ENCODE measurements at places on chromosomes 6 and 20.

DNA sequence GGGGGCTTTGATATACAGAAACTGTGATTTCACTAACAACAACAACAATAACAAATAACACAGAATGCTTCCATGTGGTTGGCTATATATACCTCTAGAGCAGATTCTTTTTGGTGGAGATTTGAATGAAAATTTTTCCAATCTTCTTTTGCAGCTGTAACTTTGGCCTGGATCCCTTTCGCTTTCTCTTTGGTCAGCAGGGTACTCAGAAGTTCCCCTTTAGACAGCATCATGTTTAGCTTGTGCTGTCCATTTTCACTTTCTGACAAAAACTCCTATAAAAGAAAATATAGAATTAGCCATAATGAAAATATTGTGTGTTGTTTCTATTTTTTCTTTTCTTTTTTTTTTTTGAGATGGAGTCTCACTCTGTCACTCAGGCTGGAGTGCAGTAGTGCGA, 264.2 kb downstream of the SYNE1 start:
- DNase-seq, result no peak

GRCh38 chr6:144190080-144190479, 39.8 kb downstream of the STX11 start:
- no peak for DNase-seq

DNA sequence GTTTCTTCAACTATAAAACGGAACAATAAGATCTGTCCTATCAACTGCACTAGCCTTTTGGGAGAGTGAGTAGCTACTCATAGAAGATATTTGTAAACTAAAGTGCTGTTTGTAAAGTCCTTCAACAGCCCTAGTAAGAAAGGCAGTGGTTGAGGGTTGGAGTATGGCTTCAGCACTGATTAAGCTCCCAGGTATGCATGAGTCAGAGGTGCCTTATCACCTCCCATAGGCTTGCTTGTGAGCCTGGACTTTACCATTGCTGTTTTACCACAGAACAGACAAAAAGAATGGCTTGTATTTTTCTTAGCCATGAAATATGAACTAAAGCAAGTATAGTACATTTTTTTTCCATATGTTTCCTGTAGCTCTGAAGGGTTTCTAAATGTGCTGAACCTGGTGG, 44.1 kb downstream of the SAMD3 start:
- DNase-seq, result no peak

DNA sequence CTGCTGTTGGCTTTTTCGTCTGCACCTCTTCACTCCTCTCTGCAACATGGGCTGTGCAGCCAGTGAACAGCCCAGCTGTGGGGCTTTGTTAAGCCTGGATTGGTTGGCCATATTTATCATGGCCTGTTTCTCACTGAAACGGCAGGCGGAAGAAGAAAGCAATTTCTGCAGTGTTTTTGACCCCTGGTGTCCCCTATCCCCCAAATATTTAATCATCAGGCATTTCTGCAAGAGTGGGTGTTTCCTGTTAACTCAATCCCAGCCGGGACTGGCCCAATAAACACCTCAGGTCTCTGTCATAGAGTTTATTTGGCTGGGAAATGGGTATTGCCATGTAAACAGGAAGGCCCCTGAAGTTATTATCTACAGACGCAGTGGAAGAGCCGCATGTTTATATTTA, 174.8 kb upstream of the SUPT3H start:
- DNase-seq, result no peak

- DNase-seq, result no peak
Measured at GRCh38 chr6:170542031-170542719, 10.9 kb downstream of the PSMB1 start.

DNA sequence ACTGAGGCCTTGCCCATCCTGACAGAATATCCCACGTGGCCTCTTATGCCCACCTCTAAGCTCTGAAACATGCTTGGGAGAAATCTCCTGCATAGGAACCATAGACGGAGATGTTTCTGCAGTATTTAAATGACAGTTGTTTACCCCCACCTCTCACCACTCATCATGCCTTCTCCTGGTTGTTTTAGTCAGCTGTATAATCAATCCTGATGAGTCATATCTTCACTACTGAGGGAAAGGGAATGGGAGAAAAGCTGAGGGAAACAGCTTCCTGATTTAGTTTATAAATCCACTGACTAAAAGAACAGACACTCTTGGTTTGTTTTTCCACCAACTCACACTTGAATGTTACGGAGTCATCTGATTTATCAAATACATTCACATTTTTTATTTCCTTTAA, 113.2 kb upstream of the TENT5A start:
- no peak for DNase-seq

- DNase-seq, result no peak
Measured at GRCh38 chr6:166615059-166615770, 11.8 kb downstream of the RPS6KA2 start.

- no peak for DNase-seq
Measured at GRCh38 chr20:17838921-17839320, 129.7 kb downstream of the SNX5 start.

- no peak for DNase-seq
Measured at GRCh38 chr6:47788498-47788884, 6.7 kb downstream of the OPN5 start.

DNA sequence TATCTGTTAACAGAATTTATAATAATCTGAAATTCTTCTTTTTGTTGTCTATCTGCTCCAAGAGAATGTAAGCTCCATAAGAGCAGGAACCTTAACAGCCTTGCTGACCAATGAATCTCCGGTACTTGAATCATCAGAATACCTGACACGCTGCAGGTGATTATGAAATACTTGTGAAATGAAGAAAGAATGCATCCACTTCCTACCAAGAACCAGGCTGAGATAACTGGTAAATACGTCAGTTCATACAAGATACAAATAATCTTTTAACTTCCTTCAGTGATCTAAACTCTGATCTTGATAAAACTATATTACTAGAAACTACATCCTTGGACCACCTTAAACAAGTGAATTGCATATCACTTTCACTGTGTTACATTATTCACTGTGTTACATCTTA, 116.2 kb downstream of the MAP3K5 start:
- DNase-seq, result no peak

GRCh38 chr6:166671434-166672081, 44.5 kb upstream of the RPS6KA2 start:
- no peak for DNase-seq
